Activated CD4-positive, alpha-beta T cell treated with anti-CD3 and anti-CD28 coated beads, Interleukin-2, amount 50 U/mL, for 48 hours (primary cell): ENCODE measurements at places on chromosomes 11 and 22.

GRCh38 chr11:118054712-118055640 lies 21.9 kb upstream of the TMPRSS4 start:
- DNase-seq, result no peak

DNA sequence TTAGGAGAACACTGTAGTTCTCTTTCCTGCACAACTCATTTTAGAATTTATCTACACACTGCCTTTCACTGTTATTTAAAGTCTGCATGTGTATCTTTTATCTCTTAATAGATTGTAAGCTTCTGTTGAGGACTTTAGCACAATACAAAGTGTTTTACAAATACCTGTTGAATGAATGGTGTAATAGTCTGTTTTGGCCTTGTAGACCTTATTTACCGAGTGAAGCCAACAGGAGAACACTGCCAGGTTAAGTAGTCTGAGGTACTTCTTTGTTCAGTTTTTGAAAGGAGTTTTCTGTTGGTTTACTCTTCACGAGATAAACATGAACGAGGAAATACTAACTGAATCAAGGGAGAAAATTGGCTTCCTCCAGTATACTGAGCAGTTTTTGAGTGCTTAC lies 31.0 kb downstream of the SIK2 start:
- DNase-seq, result no peak

- no peak for DNase-seq
These were observed 90.3 kb downstream of the TP53I11 start for GRCh38 chr11:44860346-44860745.

DNA sequence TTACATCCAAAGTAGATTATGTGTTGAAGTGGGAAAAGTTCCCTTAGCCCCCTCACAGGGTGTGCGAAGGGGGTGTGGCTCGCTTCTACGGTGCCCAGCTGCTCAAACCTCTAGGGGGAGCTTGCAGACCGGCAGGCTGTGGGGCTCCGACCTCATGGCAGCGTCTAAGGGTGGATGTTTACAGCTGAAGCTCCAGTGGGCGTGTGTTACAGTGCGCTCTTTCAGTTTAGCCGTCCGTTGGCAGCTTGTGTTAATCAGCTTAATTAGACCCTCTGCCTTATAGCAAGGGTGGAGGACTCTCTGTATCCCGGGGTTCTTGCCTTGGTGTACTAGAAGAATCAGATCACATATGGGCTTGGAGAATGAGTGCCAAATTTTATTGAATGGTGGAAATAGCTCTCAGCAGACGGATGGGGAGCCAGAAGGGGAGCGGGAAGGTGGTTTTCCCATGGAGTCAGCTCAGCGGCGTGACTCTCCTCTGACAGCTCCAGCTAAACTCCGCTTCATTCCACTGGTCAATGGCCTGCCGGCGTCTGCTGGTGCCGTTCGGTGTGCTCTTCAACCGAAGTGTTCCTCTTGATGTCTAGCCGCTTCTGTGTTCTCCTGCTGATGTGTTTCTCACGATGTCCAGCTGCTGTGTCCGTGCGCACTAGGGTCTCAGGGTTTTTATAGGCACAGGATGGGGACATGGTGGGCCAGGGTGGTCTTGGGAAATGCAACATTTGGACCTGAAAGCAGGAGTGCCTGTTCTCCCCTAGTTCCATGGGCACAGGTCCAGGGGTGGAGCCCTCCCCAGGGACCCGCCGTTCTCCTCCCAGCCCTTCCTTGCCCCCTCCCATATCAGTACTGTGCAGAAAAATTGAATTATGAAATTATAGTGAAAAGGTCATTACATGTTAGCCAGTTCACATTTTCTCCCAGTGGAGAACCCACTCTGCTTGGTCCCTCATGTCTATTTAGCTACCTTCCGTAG lies 28.6 kb upstream of the OR10G7 start:
- DNase-seq, result peak; percentile 51

DNA sequence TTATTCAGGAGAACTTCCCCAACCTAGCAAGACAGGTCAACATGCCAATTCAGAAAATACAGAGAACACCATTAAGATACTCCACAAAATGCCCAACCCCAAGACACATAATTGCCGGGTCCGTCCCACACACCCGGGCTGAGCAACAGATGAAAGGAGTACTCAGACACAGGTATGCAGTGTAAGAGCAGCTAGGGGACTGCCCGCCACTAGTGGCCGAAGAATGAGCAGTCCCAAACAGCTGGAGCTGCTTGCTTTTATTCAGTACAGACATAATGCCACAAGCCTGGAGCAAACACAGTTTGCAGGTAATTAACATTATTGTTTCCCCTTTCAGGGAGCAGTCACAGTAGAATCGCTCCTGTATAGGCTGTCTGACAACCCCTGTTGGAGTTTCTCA lies 364.6 kb downstream of the LUZP2 start:
- DNase-seq, result no peak

GRCh38 chr11:69116671-69117070 lies 39.1 kb upstream of the SMIM38 start:
- no peak for DNase-seq

- no peak for DNase-seq
These were observed 24.1 kb downstream of the RGL4 start for GRCh38 chr22:23714596-23715578.

GRCh38 chr11:68481579-68482240 lies 21.2 kb downstream of the PPP6R3 start:
- no peak for DNase-seq

- peak; percentile 81 for DNase-seq
These were observed 28.4 kb upstream of the HMOX1 start for GRCh38 chr22:35352214-35353111.

- peak; percentile 43 for DNase-seq
These were observed 857 bp downstream of the ARCN1 start for GRCh38 chr11:118572981-118573550.

DNA sequence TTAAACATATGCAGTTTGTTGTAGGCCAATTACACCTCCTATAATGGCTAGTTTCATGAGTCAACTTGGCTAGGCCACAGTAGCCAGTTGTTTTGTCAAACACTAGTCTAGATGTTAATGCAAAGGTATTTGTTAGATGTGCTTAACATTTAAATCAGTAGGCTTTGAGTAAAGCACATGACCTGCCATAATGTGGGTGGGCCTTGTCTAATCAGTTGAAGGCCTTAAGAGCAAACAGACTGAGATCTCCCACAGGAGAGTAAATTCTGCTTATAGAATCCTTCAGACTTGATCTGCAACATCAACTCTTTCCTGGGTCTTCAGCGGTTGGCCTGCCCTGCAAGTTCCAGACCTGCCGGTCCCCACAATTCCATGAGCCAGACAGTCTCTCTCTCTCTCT lies 1345.9 kb downstream of the BRD1 start:
- no peak for DNase-seq

DNA sequence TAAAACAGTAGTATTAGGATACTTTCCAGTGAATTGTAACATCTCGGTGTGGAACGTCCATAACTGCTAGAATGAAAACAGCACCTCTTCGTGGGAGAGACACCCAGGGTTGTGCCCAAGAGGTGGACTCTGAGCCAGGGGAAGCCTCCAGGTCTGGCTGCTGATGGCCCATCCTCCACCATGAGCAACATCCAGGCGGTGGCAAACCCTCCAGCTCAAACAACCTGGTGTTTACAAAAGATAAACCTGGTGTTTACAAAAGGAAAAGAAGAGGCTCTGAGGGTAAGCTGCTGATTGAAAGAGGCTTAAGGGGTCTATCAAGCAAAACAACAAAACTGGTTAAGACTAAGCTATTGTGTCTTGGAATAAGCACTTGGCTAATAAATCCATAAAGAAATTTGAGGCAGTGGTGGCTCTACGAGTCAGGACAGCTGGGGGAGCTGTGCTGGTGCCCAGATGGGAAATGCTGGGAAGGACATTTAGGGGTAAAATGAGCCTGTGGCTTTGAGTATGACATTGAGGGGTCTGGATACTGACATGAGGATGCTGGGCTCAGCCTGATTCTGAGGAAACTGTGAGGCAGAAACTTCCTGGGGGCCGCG lies 909.0 kb downstream of the BRD1 start:
- no peak for DNase-seq

DNA sequence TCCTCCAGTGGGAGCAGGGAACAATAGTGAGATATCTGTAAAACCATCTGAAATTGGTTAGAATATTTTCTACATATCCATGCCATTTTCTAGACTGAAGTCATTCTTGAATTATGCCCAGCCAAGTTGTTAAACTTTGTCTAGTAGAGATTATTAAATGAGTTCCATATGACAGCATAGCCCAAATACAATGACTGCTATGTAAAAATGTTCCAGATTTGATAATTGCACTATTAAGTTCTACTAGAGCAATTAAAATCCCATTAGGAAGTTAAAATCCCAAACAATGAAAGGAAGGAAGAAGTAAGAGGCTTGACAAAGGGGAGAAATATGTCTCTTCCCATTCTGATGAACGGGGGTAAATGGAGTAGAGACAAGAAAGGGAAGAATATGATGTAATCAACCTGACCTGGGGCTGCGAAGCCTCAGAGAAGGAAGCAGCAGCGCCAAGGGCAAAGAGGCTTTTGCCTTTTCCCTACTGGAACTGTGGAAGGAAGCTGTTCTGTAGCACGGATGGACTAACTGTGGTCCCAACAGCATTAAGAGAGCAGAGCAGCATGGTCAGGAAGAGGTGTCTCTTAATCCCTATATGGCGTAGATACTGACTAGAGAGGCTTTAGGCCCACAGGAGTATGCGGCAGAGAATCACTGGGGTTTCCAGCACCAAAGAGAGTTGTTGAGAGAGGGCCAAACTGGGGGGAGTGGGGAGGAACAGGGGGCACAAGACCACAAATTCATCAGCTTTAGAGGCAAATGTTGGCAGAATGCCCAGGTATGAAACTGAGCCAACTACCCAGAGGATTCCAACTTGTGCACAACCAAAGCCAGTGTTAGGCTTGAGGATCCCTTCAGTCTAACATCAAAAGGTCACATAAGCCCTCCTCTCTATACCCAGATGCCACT lies 26.7 kb downstream of the RRP8 start:
- DNase-seq, result no peak

DNA sequence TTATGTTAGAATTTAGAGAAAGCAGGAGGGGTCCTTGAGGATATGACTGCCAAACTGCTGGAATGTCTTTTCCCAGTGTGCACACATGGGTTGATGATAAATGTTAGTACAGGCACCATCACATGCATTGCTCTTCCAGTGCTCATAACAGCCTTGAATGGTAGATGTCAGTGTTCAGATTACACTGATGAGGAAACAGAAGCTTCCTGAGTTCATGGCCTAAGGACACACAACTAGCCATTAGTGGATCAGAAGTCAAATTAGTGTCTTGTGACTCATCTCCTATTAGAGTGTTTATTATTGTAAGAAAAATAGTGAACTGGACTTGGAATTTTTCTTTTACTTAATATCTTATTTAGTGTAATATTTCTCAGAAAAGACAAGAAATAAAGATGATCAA lies 241.5 kb downstream of the DDX10 start:
- no peak for DNase-seq

GRCh38 chr11:80241766-80242165 lies 800.9 kb upstream of the TENM4 start:
- no peak for DNase-seq

DNA sequence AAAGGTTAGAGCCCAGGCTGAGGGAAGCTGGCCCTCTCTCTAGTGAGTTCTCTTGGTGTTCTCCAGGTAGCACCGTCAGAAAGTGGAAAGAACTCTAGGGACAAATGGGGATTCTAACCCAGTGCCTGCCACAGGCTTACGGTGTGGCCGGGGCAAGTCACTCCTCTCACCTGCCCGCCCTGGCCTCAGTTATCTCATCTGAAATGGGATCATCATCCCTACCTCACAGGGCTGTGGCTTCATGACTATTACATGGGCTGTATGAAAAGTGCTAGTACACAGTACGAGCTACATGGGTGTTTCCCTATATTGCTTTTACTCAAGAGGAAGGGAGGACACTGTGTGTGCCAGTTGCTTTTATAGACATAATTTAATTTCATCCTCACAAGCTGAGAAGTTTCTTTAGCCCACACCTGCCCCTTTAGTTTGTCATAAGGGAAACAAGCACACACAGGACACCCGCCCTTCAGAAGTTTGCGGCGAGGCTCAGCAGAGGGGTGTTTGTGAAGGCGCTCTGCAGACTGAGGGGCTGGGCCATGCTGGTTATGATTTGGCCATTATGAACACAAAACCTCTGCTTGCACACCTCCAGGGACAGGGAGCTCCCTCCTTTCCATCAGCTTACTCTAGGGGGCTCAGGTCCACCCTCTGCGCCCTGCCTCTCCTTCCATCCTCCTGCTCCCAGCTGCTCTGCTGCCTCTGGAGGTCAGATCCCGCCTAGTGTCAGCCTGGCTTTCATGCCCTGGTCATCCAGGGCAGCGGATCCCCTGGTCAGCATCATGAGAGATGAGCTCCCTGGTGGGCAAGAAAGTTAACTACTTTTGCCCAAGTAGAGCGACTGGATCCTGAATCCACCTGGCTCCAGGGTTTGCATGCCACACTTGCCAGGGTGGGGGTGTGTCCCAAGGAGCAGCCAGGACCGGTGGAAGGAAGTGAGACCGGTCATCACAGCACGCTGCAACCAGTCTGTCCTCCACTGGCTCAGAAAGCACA lies 1.2 kb downstream of the KLHL35 start:
- DNase-seq, result no peak

DNA sequence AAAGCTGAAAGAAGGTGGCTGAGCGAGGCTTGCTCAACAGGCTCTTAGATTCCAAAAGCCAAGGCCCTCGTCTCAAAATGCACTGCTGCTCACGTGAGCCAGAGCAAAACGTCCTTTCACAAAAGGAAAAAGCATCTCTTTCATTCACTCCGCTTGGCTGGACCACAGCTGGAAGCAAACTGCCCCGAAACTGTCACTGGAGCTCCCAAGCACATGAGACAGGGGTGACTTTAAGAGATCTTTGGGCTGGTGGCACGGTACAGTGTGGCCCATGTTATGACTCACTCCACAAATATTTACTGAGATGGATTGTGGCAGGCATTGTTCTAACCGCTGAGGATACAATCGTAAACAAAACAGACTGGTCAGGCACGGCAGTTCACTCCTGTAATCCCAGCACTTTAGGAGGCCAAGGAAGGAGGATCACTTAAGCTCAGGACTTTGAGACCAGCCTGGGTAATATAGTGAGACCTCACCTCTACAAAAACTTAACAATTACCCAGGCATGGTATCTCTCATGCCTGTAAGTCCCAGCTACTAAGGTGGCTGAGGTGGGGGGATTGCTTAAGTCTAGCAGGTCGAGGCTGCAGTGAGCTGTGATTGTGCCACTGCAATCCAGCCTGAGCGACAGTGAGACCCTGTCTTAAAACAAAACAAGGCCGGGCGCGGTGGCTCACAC lies 3.6 kb downstream of the PLA2G6 start:
- DNase-seq, result no peak

DNA sequence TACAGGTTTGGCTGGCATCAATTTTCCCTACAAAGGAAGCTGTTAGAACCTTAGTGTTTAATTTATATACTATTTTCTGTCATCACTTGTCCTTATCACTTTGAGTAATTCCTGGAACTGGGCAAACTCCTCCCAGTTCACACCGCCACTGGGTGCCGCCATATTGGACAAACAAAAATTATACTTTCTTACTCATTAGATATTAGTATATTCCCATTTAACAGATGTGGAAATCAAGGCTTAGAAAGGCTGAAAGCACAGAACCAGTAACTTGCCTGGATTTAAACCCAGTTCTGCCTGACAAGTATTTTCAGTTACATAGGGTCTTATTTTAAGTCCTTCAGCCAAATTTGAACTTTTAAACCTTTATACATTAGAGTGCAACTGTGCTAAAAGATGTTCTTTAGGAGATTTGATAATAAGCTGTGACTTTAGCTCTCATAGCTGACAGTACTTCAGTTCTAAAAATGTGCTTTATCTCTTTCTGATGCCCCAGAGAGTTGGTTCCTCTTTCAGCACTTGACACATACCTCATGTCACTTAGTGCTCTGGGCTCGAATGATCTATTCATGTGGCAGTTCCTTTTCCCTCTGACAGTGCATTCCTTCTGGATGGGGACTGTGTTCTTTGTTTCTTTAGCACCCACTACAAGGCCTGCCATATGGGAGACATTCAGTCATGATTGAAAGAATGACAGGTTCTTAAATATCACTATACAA lies 25.4 kb downstream of the COA4 start:
- DNase-seq, result no peak
